Right atrium auricular region (tissue), 2 donors: ENCODE measurements at places on chromosomes 13 and 19. TPM values are rescaled to one million over a fixed set of nuclear protein-coding genes. Genes with fewer than 3 reads are reported as not detected.
A peak's percentile ranks its signal among the peaks of the same experiment; 100 is the strongest.

The MYO9B gene
- 25.4 TPM for total RNA-seq

- DNase-seq: no peak
Observed at GRCh38 chr19:31347354-31347753, 1.9 kb downstream of the TSHZ3 start.

DNA sequence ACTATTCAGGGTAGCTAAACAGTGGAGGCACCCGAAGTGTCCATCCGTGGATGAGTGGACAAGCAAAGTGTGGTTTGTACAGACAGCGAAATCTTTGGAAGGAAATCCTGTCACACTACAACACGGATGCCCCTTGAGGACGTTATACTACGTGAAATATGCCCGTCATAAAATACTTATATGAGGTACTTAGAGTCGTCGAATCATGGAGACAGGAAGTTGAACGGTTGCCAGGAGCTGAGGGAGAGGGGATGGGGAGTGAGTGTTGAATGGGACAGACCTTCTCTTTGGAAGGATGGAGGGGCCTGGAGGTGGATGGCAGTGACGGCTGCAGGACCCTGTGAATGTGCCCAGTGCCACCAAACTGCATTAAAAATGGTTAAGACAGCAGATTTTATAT is 11.6 kb downstream of the ATP4B start:
- DNase-seq: no peak

The ATP4A gene
- total RNA-seq: not detected

DNA sequence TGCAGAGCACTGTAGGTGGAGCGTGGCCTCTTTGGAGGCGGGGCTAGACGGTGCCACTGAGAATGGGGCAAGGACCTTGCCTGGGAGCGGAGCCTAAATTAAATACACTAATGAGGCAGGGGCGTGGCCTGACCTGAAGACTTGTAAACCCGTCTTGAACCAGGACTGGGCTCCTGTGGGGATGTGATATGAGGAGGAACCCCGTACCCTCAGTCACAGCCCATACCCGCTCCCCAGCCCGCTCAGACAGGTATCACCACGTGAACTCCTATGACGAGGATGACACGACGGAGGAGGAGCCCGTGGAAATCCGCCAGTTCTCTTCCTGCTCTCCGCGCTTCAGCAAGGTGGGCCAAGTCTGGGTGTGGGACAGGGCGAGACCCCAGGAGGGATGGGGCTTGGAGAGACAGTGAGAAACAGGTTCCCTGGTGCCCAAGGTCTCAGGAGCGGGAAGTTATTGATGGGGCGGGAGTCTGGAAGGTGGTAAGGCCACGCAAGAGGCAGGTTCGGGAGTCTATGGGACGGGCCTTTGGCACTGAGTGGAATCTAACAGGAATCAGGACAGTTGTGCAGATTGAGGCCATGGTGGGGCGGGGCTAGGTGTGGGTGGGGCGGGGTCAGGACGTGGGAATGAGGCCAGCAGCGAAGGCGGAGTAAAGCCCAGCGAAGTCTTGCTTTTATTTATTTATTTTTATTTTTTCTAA is 14.7 kb downstream of the DNASE2 start:
- no peak for DNase-seq

DNA sequence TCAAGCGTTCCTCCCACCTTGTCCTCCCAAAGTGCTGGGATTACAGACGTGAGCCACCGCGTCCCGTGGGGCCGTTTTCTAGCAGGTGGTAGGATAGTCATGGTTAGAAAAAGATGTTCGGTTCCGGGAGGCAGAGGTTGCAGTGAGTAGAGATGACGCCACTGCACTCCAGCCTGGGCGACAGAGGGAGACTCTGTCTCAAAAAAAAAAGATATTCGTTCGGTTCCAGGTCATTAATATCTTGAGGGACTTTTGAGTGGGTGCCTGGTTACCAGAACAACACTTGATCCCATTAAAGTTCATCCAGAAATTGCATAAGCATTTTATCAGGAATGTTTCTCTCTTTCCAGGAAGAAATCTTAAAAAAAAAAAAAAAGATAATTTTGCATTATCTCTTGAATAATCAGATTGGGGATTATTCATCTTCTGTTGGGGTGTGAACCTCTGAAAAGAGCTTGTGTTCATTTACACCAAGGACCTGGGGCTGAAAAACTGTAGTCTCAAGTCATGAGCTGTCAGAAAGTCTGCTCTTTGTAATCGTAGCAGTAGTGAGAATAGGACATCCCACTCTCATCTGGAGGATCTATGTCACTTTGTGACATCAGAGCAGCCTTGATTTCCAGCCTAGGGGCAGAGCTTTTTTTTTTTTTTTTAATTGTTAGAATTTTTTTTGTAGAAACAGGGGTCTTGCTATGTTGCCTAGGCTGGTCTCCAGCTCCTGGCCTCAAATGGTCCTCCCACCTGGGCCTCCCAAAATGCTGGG is 1.0 kb upstream of the ETHE1 start:
- peak; percentile 71 for DNase-seq

DNA sequence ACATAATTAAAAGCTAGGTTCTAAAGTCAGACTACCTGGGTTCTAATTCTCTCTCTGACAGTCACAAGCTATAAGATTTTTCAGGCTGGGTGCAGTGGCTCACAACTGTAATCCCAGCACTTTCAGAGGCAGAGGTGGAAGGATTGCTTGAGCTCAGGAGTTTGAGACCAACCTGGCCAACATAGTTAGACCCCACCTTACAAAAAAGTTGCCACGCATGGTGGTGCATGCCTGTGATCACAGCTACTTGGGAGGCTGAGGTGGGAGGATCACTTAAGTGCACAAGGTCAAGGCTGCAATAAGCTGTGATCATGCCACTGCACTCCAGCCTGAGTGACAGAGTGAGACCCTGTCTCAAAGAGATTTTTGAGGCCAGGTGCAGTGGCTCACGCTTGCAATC is 6.0 kb downstream of the NFKBID start:
- no peak for DNase-seq
